T-cell (primary cell): ENCODE measurements at places on chromosomes 7 and 10. TPM values are rescaled to one million over a fixed set of nuclear protein-coding genes. Genes with fewer than 3 reads are reported as not detected.

DNA sequence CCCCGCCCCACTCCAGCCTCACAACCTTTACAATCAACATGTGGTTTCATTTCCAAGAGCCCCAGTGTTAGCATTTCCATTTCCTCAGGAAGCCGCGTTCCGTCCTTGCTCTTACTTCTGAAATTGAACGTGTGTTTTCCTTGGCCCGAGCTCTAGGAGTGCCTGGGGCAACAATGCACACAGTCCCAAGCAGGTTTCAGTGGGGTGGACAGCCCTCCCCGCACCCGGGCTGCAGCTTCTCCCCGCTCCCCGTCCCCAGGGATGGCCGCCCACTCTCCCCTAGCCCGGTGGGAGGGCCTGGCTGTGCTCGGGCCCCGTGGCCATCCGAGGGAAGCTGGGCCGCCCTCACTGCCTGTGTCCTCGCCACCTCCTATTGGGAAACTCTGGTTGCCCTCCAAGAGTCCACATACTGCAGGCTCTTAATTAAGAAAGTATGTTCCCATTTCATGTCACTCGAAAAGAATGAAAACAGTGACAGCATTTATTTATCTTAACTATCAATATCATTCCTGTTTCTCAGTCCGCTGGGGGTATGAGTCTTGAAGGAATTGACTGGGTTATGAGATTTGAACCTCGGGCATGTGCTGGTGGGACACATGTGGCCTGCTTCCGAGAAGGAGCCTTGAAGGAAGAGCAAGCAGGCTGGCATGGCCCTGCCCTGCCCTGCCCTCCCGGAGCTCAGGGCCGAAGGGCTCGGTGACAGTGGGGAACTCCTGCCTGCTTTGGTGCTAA lies 163.8 kb downstream of the GRK5 start:
- no peak overlapping the region for H3K27ac ChIP-seq
- H3K4me1 ChIP-seq = no peaks in the 10 kb centered on the region
- H3K27me3 ChIP-seq = no peaks in the 10 kb centered on the region
- H3K4me3 ChIP-seq = no peak overlapping the region

- H3K36me3 ChIP-seq = no peaks in the 10 kb centered on the region
- no peak overlapping the region for H3K27ac ChIP-seq
- H3K4me1 ChIP-seq = no peaks in the 10 kb centered on the region
- DNase-seq = no peak
Observed at GRCh38 chr7:11726001-11726793, 105.8 kb downstream of the THSD7A start.

DNA sequence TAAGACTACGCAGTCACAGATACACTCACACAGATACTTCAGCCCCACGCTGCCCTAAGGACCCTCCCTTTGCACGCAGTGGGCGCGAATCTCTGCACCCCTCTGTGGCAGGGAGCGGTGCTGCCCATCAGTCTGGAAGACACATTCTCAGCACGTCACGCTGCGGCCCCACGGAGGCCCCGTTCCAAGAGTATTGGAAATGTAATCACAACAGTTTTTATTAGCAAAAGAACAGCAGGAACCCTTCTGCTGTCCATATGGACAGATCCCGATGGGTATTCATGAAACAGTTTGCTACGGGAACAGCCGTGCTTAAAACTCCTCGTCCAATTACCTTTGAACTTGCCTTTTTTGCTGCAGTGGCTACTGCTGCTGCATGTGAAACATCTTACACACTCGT lies 131.0 kb downstream of the RPS24 start:
- no peak overlapping the region for H3K27ac ChIP-seq
- DNase-seq = no peak
- no peak overlapping the region for H3K4me3 ChIP-seq

DNA sequence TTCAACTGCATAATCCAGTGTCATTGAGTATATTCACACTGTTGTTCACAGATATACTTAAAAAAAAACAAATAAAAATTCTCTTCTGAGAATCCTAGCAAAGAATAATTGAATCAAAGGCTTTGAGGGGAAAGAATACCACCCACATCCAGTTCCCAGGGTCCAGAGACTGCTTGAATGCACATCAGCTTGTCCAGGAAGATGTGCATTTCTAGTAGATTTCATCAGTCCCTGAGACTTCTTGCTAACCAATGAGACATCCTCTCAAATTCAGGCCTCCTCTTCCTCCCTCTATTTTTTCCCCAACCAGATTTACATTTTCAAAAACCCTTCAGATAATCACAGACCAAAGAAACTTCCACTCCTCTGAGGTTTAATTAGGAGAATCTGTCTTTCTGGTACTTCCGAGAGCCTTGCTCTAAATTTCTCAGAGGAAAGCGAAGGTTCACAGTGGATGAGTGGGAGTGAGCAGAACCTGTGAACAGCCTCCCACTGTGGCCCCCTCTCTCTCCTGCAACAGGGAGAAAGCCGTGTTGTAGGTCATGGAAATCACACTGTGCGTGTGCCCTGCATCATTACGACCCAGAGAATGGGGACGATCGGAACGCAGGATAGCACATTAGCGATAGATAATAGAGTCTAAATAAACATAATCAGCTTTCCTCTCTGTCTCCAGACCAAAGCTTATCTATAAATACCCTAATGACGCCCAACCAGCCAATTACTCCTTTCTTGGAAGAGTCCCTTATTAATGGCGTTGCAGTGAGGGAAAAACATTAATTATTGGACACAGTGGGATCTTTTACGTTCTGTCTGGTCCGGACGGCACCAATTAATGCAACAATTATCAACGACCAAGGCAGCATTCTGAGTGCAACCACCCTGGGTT lies 212.5 kb downstream of the EMX2 start:
- no peak overlapping the region for H3K27ac ChIP-seq
- no peaks in the 10 kb centered on the region for H3K36me3 ChIP-seq
- H3K4me3 ChIP-seq = no peak overlapping the region
- no peaks in the 10 kb centered on the region for H3K4me1 ChIP-seq
- DNase-seq = no peak
- no peaks in the 10 kb centered on the region for H3K27me3 ChIP-seq

DNA sequence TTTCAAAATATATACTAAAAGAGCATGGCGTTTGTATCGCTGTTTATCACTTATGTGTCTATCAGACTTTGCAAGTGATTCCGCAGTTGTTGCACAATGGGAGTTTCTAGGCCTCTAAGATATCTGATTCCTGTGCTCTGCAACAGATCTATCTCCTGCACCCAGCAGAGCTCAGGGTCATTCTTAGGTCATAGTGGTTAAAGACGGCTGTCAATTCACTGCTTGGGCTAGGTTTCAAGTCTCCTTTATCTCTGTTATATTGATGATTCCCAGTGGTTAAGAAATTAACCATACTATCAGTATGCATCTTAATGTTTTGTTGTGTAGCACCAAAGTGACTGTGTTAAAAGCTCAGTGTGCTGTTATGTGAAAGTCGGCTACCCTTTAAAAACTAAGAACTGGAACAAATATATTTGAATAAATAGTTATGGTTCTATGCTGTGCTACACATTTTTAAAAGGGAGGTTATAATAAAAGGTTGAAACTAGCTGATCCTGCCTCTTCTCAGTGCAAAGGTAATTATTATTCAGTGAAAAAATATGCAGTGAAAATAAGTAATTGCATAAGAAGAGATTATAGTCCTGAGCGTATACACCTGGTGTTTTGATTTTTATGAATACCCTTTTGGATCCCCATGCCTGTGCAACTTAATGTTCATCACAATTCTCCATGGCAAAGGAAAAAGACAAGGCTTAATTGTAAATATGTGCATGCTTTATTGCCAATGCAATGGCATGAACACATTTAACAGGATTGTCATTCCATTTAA lies 24.0 kb downstream of the HOXA1 start:
- no peak overlapping the region for H3K27ac ChIP-seq
- H3K4me3 ChIP-seq = no peak overlapping the region
- no peaks in the 10 kb centered on the region for H3K36me3 ChIP-seq
- H3K27me3 ChIP-seq = no peaks in the 10 kb centered on the region
- no peak for DNase-seq

DNA sequence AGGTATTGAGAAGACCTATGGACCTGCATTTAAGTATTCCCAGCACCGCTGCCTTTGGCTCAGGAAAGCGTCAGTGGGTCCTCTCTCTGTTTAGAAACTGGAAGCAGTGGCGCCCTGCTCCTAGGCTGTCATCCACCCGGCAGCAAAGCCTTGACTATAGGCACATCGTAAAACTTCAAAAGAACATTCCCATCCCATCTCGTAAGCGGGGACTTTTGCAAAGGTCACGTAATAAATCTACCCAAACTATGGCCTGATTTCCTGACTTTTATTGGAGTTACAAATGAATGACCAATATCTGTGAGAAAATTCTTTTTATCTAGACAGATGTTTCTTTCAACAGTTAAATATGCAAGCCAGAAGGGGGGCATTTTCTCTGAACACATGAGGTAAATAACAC lies 115.8 kb upstream of the TCERG1L start:
- no peaks in the 10 kb centered on the region for H3K36me3 ChIP-seq
- no peak for DNase-seq
- no peaks in the 10 kb centered on the region for H3K4me1 ChIP-seq
- H3K27me3 ChIP-seq = peaks cover 23% of the 10 kb centered on the region
- no peak overlapping the region for H3K4me3 ChIP-seq
- no peak overlapping the region for H3K27ac ChIP-seq

Gene ANKRD2
- not detected for total RNA-seq

Gene HOXA7
- not detected for total RNA-seq

Gene TUBB8
- total RNA-seq = not detected

Gene TCF7L2
- total RNA-seq = 3.0 TPM
